ENCODE measurements at places on chromosomes 16 and 17. TPM values are rescaled to one million over a fixed set of nuclear protein-coding genes. Genes with fewer than 3 reads are reported as not detected.
A peak's percentile ranks its signal among the peaks of the same experiment; 100 is the strongest.

DNA sequence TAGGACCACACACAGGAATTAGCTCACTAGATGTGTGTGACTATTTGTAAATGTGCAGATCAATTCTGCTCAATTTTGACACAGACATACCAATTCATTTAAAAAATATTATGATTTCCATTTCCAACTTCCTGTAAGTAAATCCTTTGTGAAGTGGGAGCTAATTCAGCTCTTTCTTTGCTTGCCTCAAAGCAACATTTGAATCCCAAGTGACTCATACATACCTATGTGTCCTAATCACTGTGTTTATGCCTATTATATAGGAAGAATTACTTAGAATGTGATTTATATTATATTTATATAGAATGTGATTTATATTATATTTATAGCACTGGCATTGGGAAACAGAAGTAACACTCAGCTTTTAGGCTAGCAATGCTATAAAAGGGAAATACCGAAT lies 195.9 kb upstream of the C17orf78 start:
- peak; percentile 56 for DNase-seq

- no peak for DNase-seq
These were observed 36.9 kb upstream of the CPHXL start for GRCh38 chr16:75763204-75763603.

The ARHGDIG gene
- polyA plus RNA-seq: 3.1 TPM

DNA sequence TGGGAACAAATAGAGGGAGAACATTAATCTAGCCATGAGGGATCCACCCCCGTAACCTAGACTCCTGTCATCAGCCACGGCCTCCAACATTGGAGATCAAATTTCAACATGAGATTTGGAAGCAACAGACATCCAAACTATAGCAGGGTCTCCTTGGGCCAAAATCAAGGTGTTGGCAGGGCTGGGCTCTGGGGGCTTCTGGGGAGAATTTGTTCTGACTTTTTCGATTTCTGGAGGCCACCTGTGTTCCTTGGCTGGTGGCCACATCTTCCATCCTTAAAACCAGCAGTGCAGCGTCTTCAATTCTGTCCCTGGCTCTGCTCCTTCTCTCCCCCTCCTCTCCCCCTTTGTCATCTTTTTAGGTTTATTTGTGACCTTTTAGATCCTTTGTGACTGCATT lies 546.2 kb downstream of the WWOX start:
- DNase-seq: no peak

The CPHXL2 gene
- not detected for polyA plus RNA-seq

The CLEC3A gene
- not detected for polyA plus RNA-seq

DNA sequence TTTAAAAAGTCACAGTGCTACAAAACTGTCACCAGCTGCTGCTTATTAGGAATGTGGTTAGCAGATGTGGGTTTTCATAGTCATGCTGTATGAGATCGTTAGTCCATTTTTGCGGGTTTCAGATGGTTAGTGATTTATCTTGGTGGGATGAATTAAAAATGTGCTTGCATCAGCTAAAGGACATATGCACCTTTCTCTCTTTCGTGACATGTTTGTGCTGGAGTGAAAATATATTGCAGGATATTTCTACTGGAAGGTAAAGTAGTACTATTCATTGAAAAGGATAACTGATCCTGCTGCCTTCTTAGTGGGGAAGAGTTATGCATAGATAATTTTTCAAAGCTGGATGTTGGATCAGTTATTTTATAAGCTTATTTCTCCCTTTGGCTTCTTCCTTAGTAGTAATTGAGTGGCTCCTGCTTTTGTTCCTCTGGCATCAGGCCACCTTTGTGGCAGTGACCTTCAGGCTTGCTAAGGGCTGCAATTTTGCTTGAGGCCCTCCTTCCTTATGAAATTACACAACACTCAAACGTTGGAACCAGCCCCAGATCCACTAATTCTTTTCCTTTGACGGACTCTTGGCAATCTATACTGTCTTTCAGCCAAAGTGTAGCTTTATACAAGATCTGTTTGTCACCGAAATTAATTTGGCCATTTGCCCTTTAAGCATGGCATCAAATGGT lies 7.5 kb upstream of the SNTB2 start:
- DNase-seq: peak; percentile 9

- peak; percentile 29 for DNase-seq
These were observed 800 bp downstream of the FXR2 start for GRCh38 chr17:7613769-7614424.

GRCh38 chr16:83925095-83925905 lies 26.4 kb downstream of the MLYCD start:
- DNase-seq: no peak

GRCh38 chr17:31313982-31314781 lies at the start of gene EVI2B:
Gene EVI2B (minus strand): TSS chr17:31314054. CDS start chr17:31305609, 8,445 bp downstream.
- DNase-seq: no peak

DNA sequence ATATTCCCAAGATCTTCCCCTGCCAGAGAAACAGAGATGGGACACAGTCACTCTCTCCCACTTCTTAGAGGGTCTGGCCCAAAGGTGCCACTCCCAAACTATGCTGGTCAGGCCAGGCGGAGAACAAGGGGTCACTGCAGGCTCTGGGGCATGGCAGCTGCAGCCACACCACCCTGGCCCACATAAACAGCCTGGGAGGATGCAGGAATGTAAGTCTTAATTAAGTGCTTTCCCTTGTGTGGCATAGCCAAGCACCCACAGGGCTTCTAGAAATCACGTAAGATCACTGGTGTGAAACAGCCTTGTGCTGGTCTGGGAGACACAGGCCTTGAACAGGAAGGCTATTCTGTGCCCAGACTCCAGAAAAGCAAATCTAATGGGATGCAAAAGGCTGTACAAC lies 31.5 kb downstream of the ABCC12 start:
- DNase-seq: no peak

DNA sequence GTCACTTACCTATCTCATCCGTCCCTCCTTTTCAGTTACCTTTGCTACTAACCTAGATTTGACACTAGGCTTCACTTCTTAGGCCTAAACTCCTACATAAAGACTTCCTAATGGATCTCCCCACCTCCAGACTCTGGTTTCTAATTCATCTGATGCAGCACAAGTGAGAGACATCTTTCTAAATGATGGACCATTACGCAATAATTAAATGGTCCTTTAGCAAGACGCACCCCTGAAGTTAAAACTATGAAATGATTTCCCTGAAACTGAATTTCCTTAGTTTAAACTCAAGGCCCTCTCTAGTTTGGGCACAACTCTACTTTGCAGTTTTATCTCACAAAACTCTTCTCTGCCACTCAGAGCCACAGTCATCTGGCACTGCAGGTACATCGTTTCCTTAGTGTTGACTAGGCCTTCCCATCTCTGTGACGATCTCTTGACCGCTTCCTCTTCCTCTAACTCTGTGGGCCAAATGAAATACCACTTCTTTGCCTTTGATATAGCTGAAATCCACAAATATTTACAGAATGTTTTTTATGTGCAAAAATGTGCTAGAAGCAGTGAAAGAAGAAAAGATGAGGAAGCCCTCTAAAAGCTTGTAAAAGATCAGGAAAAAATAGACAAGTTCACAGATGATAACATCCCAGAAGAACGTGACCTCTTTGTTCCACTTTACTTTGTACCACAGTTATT lies 3.3 kb downstream of the SYNRG start:
- no peak for DNase-seq

The FOXO3B gene
- 8.7 TPM for polyA plus RNA-seq

The B9D1 gene
- polyA plus RNA-seq: 65.7 TPM

- no peak for DNase-seq
These were observed 99.7 kb downstream of the CMIP start for GRCh38 chr16:81544261-81544660.

GRCh38 chr16:25796239-25796638 lies 104.5 kb downstream of the HS3ST4 start:
- DNase-seq: no peak

The C17orf50 gene
- 1.2 TPM for polyA plus RNA-seq

DNA sequence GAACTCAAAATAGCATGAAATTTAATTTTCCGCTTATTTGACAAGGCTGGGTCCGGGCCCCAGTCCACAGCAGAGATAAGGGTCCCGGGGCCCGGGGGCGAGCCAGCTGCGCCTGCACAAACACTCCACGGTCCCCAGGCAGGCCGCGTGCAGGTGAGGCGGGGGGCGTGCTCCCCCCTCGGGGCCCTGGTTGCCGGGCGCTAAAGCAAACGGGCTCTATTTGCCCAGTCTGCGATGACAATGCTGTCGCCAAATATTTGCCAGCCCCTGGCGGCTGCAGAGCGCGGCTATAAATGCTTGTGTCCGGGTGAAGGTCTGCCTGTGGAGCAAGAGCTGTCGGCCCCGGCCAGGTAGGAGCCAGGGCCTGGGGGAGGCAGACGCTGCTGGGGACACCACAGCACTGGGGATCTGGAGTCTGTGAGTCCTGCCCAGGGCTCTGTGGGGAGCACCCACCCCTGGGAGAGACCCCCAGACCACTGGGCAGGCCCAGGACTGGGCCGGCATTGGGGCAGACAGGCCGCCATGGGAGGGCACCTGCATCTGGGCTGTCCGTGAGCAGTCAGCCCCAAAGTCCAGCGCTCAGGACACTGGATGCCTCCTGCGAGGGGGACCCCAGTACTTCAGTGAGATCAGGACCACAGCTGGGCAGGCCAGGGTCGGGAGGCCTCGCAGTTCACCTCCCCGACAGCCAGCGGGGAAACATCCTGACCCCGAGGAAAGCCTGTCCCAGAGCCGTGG lies at the start of gene PERCC1:
Gene PERCC1 (plus strand): TSS at position 320 of the 738 bp plus-strand sequence. CDS start 1,516 bp downstream, outside the sequence.
- no peak for DNase-seq

The SLC43A2 gene
- 2.5 TPM for polyA plus RNA-seq

DNA sequence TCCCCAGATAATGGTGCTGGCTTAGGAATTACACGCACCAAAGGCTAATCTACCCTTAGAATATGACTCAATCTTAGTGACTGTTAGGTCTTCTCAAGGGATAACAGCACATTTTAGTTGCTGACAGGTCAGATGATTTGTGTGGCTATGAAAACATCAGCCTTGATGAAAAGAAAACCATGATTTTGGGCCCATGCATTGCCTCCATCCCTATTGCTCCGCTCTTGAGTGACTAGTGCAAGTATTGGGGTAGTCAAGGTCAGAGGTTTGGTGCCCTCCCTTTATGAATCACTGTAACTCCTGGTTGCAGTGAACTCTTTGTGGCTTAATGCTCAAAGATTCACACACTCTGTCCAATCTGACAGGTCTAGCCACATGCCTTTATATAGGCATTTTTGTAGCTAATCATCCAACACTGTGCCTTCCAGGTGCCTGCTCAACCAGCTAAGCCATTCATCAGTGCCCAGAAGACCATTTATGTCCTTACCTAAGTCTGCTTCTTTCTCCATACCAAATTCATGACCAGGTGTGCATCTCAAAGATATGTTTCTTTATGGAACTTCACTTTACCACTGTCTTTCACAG lies 251.6 kb downstream of the KCNJ2 start:
- no peak for DNase-seq

DNA sequence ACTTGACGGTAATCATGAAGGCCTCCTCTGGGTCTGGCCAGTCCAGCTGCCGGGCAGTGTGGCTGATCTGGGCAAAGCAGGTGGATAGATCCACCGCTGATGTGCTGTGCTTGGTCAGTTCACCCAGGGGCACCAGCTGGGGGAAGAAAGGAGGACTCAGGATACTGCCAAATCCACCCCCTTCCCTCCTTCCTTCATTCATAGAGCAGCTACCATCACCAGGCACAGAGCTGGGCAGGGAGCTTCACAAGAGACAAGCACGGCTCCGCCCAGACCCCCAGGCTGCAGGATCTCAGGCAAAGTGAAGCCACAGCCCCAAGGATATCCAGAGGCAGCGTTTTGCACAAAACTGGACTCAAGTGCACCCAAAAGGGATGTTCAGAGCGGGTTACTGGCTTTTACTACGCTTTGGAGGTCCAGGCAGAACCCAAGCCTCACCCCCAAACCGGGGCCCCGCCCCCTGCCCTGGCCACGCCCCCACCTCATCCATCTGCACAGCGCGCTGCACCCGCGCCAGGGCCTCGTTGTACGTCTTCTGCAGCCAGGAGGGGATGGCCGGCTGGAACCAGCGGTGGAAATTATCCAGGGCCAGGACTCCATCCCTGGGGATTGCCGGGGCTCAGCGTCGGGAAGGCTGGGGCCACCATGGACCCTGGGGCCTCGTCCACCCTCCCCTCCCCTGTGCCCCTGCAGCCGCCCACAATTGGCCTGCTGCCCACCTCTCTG lies 9.1 kb downstream of the UNC13D start:
- DNase-seq: peak; percentile 36

The SOST gene
- 4.1 TPM for polyA plus RNA-seq

DNA sequence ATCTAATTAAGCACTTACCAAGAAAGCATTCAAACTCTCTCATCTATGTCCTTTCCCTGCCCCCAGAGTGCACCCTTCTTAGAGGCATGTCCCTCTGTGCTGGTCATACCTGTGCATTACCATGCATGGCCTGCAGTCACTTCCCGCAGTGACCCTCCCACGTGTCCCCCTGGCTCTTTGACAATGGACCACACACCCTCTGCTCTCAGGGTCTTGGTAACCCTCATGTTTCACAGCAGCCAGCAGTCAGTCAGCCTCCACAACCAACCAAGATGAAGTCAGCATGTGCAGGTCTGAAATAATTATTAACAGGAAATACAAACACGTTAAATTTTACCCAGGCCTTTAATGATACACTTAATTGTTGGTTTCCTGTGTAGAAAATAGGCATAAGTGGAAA lies 10.1 kb downstream of the KRT33A start:
- DNase-seq: no peak

The BRIP1 gene
- polyA plus RNA-seq: 3.7 TPM

- DNase-seq: no peak
These were observed 23.6 kb downstream of the INTS2 start for GRCh38 chr17:61904094-61904710.

DNA sequence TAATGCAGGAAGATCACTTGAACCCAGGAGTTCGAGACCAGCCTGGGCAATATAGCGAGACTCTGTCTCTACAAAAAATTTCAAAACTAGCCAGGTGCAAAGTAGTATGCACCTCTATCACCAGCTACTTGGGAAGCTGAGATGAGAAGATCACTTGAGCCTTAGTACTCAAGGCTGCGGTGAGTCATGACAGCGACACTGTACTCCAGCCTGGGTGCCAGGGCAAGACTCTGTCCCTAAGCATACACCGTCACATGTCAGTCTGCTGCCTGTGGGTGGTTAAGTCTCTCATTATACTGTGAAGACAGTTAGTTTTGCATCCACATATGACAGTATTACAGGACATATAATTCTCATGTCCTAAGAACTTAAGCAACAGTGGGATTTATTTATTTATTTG lies 21.8 kb downstream of the NMRAL1 start:
- no peak for DNase-seq

The RBFOX1 gene
- 7.4 TPM for polyA plus RNA-seq

GRCh38 chr17:13176436-13176835 lies 158.6 kb upstream of the ELAC2 start:
- no peak for DNase-seq

- no peak for DNase-seq
These were observed 59.4 kb downstream of the CLEC19A start for GRCh38 chr16:19344980-19345379.
